NCI-H524 treated with DMSO at 0.1 percent for 48 hours (cell line): ENCODE measurements at places on chromosomes 6 and 20.

DNA sequence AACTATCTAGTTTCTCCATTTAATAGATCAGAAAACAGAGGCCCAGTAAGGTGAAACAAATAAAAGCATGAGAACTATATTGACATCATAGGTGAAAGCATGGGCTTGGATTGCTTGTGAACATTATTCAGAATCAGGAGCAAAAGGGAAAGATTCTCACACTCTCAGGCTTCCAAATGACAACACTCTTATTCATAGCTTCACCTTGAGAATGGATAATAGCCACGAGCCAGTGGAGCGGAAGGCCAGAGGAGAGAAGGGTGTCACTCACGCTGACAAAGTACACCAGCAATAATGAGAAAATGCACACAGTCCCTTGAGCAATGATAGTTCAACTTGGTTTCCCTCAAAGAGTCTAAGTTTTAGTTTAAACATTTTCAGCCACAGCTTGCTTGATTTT lies 339.0 kb downstream of the TPBG start:
- no peak for DNase-seq

GRCh38 chr6:32255199-32256153 lies 31.6 kb upstream of the NOTCH4 start:
- no peak for DNase-seq

DNA sequence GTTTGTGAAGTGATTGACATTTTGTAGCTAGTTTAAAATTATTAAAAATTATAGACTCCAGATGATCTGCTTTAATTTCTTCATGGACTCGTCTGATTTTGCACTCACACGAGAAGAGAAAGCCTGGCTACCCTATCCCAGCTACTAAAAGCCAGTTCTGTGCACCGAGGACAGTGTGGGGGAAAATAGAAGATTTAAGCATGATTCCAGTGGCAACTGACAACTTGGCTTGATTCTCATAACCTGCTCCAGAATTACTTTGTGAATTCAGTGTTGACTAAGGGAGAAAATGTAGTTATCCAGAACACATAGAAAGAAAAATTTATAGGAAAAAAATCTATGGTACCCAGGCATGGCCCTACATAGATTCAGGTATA lies 88.7 kb downstream of the SNAP25 start:
- no peak for DNase-seq

DNA sequence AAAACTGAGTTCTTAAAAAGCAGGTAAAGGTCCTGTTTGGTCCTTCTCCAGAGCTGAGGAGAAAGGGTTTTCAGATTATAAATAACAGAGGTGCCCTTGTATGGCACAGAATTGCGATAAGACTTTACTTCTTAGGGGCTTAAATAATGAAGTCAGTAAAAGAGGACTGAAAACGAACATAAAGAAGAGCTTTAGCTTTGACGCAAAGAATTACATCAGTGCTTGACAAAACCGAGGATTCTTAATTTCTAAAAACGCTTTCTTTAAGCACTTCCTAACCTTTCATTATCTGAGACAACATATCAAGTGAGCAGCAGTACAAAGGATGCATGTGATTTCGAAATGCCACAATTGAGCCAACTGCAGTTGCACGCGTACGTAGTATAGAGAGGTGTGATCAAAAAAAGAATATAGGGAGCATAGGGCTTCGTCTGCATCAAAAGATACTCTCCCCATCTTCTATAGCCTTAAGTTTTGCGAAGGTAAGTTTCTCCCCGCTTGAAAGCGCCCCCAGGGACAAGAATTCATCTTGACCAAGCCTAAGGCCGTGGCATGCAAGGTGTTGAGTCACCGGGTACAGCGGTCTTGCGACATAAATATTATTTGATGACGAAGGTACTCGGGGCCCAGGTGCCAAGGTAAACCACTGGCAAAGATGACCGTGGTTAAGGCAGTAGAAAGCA lies 778 bp upstream of the LOC128125822 start:
- no peak for DNase-seq

GRCh38 chr6:82924799-82925535 lies 140.7 kb downstream of the UBE3D start:
- no peak for DNase-seq

- DNase-seq, result no peak
Observed at GRCh38 chr20:18101125-18101810, 36.4 kb upstream of the KAT14 start.

DNA sequence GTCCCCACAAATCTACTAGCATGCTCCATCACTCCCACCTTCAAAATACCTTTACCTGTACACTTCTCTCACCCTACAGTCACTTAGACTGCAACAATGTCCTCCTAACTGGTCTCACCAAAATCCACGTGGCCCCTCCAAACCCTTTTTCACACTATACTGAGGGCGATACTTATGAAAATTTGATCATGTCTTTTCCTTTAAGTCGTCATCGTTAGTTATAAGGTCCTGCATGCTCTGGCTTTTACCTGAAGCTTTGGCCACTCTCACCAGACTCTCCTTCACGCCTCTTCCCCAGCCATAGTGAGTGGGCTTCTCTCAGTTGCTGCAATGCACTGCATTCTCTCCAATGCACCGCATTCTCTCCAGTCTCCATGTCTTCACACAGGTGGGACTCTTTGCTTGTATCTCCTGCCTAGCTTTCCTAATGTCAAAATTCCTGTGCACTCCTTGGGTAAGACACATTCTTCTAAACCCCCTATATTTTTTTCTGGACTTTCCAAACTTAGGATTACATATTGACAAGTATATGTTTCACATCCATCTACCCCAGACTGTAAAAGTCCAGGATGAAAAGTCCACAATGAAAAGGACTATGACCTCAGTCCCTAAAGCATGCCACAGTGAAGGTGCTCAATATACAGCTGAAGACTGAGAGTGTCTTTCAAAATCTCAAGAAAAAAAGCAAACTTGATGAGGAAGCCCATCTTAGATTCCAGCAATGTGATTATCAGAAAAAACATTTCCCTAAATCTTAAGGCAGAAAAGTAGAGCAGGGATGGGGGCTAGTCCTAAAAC lies 24.7 kb downstream of the PTPRK start:
- no peak for DNase-seq

DNA sequence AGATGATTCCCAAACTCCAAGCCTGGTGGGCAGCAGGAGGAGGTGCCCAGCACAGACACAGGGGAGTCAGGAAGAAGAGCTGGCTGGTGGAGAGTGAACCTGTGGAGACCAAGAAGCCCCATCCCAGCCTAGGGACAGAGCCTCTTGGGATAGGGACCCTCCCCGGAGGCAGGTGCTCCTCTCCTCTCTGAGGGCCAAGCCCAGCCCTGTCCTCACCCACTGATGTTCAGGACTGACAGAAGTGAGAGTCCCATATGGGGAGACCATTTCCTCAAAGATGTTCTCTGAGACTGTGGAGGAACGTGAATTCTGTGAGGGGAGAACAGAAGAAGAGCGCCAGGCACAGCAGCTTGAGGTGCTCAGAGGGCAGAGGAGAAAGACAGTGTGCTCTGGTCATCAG lies 2.4 kb upstream of the EBF4 start:
- DNase-seq, result no peak

GRCh38 chr6:15798533-15799255 lies 135.9 kb upstream of the DTNBP1 start:
- peak; percentile 21 for DNase-seq

GRCh38 chr20:51735728-51736600 lies 32.2 kb downstream of the ATP9A start:
- no peak for DNase-seq

- DNase-seq, result no peak
Observed at GRCh38 chr20:41180599-41181333, 43.4 kb downstream of the PLCG1 start.

GRCh38 chr6:129146902-129147301 lies 264.0 kb downstream of the LAMA2 start:
- DNase-seq, result no peak

- DNase-seq, result peak; percentile 13
Observed at GRCh38 chr6:36139431-36139830, 9.1 kb downstream of the MAPK13 start.

GRCh38 chr20:35523298-35523888 lies 6.1 kb downstream of the C20orf173 start:
- no peak for DNase-seq

DNA sequence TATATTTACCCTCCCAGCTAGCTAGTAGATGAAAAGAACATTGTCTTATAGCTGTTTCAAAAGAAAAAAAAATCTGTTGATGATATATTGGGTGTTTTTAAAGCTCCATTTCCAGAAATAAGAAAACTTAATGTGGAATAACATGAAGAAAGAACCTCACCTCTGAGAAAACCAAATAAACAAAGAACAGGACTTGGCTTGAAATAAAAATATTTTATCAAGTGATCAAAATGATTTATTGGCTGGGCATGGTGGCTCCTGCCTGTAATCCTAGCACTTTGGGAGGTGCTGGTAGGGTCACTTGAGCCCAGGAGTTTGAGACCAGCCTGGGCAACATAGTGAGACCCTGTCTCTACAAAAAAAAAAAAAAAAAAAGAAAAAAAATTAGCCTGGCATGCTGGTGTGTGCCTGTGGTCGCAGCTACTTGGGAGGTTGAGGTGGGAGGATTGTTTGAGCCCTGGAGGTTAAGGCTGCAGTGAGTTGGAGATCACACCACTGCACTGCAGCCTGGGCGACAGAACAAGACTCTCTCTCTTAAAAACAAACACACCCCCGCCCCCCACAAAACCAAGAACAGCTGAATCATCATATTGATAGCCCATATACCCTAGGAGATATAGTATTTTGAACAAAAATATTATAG lies 7.9 kb downstream of the RNF24 start:
- no peak for DNase-seq

DNA sequence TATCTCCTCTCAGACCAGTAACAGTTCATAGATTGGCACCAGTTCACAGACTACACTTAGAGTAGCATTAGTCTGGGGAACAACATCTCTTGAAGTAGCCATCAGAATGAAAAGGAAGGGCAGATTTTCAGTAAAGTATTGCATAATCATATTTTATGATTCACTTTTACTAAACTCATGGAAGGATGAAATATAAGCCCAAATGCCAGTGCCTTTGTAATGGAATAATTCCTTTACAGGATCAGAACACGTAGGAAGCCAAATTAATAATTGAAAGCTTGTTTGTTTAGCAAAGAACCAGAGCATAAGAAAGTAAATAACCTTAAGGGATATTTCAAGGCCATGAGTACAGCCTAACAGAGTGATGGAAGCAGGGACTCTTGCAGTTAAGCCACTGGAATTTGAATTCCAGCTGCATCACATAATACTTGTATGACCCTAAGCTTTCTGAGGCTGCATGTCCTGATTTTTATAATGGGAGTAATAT lies 11.4 kb upstream of the LOC128125822 start:
- DNase-seq, result no peak

GRCh38 chr6:18186540-18187250 lies 31.5 kb downstream of the KDM1B start:
- no peak for DNase-seq

GRCh38 chr6:80341330-80341729 lies 234.9 kb downstream of the BCKDHB start:
- DNase-seq, result no peak

GRCh38 chr6:144613859-144614258 lies 328.7 kb downstream of the UTRN start:
- no peak for DNase-seq

GRCh38 chr20:61835301-61835700 lies 230.4 kb downstream of the TAF4 start:
- DNase-seq, result no peak
